ENCODE measurements at places on chromosomes 12 and 14.

DNA sequence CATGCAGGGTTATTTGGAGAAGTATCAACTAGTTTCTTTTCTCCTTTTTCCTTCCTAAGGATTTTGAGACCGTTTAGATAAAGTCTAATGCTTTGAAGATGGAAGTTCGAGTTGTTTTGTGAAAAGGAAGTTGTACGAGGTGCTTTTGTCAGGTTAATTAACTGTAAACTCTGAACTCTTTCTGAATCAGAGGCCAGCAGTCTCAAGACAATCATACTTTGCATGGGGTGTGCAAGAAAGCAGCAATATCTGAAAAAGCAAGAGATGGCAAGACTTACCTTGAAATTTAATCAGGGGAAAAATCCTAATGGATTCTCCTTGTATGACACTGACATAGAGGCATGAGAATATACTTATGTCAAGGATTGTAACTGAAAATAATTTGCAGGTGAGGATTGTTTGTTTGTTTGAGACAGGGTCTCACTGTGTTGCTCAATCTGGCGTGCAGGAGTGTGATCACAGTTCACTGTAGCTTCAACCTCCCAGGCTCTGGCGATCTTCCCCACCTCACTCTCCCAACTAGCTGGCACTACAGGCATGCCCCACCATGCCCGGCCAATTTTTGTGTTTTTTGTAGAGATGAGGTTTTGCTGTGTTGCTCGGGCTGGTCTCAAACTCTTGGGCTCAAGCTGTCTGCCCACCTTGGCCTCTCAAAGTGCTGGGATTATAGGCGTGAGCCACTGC, 170.2 kb upstream of the HMGA2 start:
- DNase-seq, result no peak

- DNase-seq, result peak; percentile 83
These were observed at the start of gene C14orf93 for GRCh38 chr14:23009939-23010726. C14orf93 (minus strand) TSS chr14:23010143; CDS start chr14:22999023, 11,120 bp downstream.

- DNase-seq, result no peak
These were observed 869.2 kb downstream of the SLC16A7 start for GRCh38 chr12:60465060-60465459.

DNA sequence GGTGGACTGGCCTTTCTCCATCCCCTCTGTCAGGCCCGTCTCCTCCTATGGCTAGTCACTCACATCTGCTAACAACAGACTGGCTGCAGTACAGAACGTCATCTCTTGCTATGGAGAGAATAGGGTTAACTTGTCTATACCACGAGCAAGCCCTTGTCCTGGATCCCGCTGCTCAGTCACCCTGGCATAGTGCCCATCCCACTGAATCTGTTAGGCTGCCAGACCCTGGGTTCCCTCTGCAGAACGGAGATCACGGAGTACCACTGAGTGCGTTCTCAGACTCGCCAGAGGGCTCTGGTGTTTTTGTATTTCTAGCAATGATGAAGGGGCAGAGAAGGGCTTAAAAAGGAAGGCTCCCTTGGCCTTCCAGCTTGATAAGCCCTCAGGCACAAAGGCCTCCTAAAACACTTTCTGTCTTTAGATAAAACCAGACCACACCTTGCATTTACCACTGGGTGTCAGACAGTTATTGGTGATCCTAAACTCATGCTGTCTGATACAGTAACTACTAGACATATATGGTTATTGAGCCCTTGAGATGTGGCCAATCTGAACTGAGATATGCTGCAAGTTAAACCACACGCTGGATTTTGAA, 6.3 kb upstream of the NRIP2 start:
- DNase-seq, result no peak

GRCh38 chr14:51845811-51846210, 14.6 kb upstream of the GNG2 start:
- no peak for DNase-seq

GRCh38 chr14:54446161-54446693, 5.1 kb upstream of the CNIH1 start:
- DNase-seq, result no peak

DNA sequence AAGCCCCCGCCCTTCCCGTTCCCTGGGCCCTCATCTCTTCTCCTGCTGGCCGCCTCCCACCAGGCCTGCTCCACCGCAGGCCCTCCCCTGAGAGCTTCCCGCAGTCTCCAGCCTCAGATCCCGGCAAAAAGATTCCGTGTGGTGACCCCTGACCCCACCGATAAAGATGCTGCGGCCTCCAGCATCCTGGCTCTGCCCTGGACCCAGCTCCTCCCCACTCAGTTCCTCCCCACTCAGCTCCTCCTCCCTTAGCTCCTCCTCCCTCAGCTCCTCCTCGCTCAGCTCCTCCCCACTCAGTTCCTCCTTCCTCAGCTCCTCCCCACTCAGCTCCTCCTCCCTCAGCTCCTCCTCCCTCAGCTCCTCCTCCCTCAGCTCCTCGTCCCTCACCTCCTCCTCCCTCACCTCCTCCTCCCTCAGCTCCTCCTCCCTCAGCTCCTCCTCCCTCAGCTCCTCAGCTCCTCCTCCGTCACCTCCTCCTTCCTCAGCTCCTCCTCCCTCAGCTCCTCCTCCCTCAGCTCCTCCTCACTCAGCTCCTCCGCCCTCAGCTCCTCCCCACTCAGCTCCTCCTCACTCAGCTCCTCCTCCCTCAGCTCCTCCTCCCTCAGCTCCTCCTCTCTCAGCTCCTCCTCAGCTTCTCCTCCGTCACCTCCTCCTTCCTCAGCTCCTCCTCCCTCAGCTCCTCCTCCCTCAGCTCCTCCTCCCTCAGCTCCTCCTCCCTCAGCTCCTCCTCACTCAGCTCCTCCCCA, 17.0 kb downstream of the NOC4L start:
- DNase-seq, result no peak

DNA sequence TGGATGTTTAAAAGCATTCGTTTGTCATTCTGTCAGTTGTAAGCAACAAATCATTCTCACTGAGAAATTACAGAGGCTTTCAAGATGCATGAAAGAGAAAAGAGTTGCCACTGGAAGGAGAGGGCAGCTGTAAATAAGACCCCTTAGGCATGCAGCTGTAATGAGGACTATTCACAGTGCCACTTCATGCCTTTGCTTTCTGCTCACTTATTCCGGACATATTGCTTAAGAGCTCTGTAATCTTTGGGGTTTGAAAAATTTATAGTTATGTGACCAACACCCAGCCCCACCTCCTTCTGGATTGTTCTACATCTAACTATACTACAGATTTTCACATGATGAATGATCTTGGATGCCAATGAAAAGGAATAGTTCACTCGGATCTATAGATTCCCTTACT, 194.8 kb upstream of the DCN start:
- no peak for DNase-seq

DNA sequence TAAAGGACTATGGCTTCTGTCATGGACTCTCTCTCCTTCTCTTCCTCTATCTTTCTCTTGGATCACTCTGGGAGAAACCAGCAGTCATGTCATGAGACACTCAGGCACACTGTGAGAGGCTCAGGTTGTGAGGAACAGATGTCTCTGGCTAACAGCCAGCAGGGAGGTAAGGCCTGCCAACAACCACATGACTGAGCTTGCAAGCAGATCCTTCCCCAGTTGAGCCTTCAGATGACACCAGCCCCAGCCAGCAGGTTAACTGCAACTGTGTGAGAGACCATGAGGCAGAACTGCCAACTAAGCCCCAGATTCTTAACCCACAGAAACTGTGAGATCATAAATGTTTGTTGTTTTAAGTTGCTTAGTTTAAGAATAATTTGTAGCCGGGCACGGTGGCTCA, 90.6 kb downstream of the VCPKMT start:
- no peak for DNase-seq

DNA sequence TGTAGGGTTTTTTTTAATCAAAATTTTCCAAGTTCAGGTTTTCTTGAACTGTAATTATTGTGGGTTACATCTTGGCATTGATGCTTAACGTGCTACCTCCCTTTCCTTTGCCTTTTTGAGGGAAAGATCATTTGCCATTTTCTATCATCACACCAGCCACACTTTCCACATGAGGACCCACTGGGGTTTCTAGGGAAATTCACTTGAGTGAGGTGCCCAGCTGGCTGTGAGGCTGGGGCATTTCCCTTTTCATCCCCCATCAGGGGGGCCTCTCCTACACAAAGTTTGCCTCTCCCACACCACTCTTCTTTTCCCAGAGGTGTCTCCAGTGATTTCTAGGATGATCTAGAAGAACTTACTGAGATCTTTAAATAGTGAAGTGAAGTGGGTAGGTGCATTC, 335.7 kb downstream of the BMP4 start:
- DNase-seq, result no peak

DNA sequence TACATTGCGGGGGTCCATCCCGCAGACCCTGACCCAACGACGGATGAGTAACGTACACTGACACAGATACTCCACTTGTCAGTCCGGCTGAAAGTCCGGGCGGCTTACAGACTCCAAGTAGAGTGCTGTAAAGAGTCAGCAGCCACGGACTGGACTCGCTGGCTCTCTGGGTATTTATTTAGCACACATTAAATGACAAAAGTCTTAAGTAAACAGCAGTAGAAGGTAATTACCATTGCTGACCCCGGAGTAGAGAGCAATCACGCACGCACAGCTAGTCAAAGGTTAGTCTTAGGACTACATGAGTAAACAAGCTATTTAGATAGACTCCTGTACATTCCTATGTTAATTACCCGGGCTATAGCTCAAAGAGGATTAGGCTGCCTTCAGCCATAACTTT, 780.9 kb downstream of the RPS29 start:
- DNase-seq, result no peak

DNA sequence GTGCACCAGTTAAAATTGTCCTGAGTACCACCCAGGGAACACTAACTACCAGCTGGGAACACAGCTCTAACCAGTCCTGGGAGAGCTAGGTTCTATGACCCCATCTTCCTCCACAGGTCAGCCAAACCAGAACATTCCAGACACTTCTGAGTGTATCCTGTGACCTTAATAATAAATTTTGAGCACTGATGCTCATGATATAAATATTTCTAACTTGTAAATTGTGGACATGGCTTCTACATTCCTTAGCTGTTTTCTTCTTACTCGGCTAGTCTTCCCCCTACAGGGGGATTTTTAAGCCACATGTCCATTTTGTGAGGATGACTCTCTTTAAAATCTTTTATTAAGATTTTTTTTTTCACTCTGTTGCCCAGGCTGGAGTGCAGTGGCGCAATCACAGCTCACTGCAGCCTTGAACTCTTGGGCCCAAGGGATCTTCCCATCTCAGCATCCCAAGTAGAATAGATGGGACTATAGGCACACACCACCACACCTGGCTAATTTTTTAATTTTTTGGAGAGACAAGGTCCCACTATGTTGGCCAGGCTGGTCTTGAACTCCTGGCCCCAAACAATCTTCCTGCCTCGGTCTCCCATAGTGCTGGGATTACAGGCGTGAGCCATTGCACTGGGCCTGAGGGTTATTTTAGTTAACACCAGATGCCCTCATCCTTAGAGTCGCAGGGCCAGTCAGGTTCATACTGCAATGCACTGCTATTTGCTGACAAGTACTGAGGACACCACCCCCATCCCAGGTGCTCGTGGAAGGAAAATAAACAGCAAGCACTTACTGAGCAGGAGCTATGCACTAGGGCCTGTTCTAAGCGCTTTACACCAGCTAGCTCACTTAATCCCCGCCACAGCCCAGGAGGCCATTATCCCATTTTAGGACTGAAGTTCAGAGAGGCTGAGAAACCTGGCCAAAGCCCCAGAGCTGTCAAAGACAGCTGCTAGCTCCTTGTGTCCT, 142.6 kb upstream of the NCOR2 start:
- no peak for DNase-seq

DNA sequence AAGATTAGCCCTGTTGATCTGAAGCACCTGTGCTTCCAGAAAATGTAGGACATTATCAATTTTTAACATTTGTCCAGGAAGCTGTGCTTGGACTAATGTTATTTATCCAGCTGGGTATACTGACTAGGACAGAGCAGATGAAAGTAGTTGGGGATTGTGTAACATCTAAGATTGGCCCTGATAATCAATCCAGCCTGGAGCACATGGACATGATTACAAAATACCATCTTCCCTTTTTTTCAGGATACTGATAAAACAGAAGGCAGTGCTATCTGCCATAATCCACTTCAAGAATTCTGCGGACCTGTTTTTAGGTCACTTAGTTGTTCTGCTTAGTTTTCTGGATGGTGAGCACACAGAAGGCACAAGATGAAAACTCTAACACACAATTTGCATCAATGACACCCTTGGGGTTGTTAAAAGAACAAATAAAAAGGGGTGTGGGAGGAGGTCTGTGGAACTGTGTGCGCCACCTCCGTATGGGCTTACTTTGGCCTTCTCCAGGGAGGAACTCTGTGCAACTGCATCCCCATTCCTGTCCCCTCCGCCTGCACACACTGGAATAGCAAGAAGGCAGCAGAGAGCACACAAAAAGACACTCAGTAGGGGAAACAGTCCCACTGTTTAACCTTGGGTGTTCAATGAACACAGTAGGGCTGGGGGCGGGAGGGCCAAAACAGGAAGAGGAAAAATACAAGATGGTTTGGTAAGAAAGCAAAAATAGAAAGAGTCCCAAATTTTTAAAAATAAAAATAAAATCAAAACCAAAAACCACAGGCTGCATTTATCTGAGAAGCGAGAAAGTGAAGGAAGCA, 31.1 kb upstream of the DUSP6 start:
- no peak for DNase-seq

GRCh38 chr12:108701779-108702441, 29.4 kb downstream of the CORO1C start:
- DNase-seq, result no peak

DNA sequence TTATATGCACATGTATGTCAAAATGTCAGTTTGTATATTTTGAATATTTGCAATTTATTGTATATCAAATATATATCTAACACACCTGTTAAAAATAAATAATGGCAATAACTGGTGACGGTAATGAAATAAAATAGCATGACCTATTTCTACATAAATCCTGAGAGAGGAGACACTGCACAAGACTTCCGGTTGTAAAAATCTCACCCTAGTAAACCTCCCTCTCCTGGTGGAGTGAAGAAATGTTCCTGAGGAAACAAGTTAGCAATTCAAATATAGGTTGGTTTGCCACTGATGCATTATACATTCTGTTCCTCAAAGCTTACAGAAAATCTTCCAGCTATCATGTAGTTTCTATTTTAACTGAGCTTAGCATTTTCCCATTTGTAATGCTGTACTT, 166.1 kb upstream of the SYT10 start:
- DNase-seq, result no peak

DNA sequence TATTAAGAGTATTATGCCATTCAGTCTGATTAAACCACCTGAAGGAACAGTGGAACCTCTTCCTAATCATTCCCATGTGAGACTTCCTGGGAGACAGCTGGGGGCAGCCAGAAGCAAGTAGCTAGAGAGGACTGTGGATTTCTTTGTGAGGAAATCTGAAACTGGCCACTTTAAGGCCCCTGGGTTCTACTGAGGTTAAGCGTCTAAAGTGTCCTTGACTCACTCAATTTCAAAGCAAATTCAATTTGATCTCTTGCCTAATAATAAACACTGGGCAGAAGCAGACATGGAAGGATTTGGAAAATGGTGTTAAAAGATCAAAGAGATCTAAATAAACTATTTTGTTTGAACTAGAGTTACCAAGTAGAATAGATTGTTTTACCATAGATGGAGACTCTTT, 909.9 kb downstream of the NRXN3 start:
- no peak for DNase-seq

GRCh38 chr14:105311838-105312237, 2.7 kb upstream of the PACS2 start:
- no peak for DNase-seq

GRCh38 chr12:79560225-79560889, 130.4 kb downstream of the PAWR start:
- no peak for DNase-seq

GRCh38 chr12:106736051-106736957, 38.2 kb upstream of the RIC8B start:
- DNase-seq, result no peak

All from activated CD4-positive, CD25-positive, alpha-beta regulatory T cell treated with anti-CD3 and anti-CD28 coated beads, Interleukin-2, amount 50 U/mL, for 72 hours (primary cell).